Cortex of kidney (tissue), 1 donor: ENCODE measurements at places on chromosomes 3 and 15.

GRCh38 chr3:37375184-37376127, 201.1 kb upstream of the LRRFIP2 start:
- DNase-seq: no peak

DNA sequence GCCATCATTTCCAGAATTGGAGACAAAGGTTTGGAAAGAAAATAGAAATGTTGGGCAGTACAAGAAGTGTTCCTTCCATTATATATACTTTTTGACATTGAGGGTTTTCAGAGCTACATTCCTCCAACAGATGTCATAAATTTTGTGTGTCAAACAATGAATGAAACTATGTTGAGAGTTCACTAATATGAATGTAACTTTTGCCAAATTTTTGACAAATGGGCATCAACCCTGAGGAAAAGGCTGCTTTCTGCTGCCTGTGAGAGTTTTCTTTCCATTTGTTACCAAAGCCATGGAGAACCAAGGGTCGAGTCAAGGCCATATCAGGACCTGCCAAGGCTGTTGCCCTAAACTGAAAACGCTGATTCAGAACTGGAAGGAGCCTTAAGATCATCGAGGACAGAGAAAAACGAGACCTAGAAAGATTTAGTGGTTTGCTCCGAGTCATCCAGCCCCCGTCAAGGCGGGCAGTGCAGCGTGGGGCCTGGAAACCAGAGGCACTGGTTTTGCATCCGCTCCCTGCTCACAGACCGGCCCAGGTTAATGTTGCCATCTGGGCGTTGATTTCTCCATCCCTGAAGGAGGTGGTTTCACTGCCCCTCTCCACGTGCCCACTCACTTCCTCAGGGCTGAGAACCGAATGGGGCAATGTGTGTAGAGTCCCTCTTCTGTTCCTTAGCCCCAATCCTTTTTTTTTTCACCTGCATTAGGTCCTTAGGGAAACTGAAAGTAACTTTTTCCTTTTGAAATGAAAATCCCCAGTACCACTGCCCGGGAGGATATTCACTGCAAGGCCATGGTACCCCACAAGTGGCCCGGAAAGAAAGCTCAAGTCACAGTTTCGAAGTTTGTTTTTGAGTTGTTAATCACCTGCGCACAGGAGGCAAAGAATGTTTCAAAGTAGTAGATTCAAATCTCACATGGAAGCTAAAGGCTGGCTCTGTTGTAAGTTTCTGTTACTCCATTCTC, 32.8 kb downstream of the TPM1 start:
- no peak for DNase-seq

DNA sequence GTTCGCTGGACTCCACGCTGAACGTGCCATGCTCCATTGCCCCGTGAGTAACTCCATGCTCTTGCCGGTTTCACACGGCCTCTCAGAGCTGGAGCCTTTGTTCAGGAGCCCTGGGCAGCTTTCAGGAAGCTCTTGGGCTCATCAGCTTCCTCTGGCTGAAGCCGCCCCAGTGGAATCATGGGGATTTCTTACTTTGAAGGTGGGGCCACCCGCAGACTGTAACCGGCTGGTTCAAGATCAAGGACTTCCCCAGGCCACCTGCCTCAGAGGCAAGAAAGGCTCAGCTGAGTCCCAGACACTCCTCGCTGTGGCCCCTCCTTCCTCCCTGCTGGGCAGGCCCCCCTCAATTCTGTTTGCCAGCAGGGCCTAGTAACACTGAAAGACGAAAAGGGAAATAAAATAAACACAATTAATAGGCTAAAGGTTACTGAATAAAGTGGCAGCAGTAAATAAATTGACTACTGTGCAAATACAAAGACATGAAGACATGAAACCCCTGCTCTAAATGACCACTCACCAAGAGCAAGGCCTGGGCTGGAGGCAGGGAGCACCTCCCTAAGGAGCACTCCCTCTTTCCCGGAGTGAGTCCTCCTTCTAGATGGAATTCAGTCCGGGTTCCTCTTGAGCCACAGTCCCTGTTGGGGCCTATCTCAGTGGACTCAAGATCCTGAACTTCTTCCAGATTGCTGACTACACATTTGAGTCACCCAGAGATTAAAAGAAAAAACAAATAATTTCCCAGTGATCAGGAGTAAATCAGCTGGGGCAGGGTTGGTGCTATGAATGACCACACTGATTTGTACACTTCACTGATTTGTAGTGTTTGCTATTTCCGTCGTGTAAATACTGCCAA, 51.0 kb downstream of the ZDHHC19 start:
- DNase-seq: no peak

GRCh38 chr3:53780171-53780570, 66.0 kb downstream of the CHDH start:
- no peak for DNase-seq

DNA sequence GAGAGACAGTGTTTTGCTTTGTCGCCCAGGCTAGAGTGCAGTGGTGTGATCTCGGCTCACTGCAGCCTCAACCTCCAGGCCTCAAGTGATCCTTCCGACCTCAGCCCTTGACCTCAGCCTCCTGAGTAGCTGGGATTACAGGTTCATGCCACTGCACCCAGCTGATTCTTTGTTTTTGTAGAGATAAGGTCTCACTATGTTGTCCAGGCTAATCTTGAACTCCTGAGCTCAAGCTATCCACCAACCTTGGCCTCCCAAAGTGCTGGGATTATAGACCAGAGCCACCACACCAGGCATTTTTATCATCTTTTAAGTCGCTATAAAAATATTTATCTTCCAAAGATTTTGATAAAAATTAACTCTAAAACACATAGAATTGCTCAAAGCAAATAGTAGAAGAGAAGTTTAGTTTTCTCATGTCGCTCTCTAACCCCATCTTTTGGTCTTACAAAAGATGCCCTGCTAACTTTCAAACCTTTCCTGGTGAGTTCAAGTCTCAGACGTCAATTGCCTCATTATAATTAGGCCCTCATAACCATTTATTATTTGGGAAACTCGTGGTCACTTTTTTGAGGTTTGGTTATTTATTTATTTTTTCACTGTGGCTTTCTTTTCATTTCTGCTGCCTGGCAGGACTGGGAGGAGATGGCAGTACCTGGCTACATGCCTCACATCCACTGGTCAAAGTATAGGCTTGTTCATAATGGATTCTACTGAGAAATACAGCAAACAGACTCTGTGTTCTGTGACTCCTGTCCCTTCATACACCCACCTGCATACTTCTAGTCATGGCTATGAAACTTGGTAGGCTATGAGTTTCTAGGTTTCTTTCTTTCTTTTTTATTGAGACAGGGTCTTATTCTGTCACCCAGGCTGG, 48.3 kb upstream of the DPPA4 start:
- DNase-seq: no peak

GRCh38 chr3:107959550-107960154, 131.2 kb downstream of the CD47 start:
- DNase-seq: no peak

GRCh38 chr15:43808435-43808950, 8.1 kb downstream of the HYPK start:
- DNase-seq: no peak

DNA sequence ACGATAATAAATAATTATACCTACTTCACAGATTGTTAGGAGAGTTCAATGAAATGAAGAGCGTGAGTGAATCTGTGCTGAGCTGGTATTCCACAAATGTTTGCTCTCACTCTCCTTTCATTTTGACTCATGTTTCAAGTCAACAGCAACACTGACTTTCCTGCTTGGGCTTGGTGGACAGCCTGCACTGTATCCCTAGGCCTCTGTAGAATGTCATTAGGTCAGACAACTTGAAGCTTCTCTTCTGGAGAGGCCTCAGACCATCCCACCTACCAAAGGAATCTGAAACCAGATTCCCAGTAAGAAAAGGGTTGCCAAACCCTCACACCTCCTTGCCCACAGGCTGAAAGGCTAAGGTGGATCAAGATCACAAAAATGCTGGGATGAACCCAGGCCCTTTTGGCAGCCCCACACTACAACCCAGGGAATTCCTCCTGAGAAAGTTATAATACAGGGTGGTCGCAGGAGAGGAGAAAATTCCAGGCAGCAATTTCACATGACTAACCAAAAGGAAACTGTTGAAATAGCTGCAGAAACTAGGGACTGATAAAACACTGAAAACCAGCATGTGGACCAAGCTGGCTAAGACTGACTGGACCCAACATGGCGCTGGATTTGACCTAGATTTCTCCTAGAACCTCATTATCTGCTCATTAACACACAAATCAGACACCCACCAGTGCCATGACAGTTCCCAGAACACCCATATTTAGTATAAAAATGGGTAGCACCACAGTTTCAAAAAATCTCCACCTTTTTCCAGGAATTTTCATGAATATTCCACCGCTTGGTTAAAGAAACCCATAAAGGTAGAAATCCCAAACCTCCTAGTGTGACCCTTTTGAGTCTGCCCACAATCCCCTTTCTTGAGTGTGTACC, 57.0 kb upstream of the ZNF148 start:
- DNase-seq: no peak

DNA sequence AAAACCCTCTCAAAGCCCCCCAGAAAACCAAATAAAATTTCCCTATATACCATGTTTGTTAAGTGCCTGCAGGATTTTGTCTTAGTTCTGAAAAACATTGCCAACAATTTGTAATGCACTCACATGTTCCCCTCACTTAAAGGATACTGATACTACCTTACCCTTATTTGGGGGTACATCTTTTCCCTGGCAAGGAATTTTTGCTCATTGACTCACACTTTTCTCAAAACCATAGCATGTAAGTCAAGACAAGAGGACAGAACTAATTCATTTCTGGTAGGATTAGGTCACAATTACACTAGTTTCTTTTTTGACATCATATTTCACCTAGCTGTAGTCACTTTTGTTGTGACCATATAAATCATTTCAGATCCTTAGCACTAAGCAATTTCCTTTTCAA, 222.2 kb downstream of the THRB start:
- DNase-seq: no peak

GRCh38 chr3:20055842-20056241, 15.6 kb downstream of the KAT2B start:
- DNase-seq: no peak

GRCh38 chr3:128563439-128563838, 70.4 kb upstream of the GATA2 start:
- no peak for DNase-seq

DNA sequence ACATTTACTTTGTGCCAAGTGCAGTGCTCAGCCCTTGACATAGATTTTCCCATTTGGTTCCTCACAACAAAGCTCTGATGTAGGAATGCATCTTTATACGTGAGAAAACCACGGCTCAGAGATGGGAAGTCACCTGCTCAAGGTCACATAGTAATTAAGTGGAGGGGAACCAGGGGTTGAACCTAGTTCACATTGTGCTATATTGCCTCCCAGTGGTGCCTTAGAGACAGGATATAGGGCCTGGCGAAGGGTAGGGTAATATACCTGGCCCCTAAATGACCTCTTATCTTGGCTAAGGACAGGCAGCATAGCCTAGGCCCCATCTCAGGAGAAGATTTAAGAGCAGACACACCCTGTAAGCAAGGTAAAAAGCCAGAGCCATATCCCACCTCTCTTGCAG, 71.5 kb downstream of the FOXP1 start:
- no peak for DNase-seq

- DNase-seq: no peak
Observed at GRCh38 chr15:74616366-74616939, 817 bp downstream of the CLK3 start.

GRCh38 chr3:32296251-32297204, 58.0 kb downstream of the CMTM8 start:
- DNase-seq: no peak

- no peak for DNase-seq
Observed at GRCh38 chr15:47376190-47376589, 341.1 kb upstream of the SEMA6D start.

DNA sequence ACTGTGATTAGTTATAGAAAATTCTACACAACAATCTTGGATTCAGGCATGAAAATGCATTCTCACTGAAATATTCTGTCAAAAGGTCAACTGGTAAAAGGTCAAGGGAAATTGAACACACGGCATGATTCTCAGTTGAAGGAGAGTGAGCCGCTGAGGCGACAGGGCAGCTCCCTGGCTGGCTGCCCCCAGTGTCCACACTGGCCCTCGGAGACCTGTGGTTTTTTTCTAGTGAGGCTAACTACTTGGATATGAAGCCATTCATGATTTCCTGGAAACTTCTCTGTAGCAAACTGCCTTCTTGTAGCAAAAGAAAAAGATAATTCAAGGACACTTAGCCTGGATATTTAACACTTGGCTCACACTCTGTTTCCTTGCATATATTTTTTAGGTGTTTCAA, 37.2 kb downstream of the AADACL2 start:
- no peak for DNase-seq

GRCh38 chr3:9622438-9622837, 26.9 kb upstream of the MTMR14 start:
- no peak for DNase-seq

- no peak for DNase-seq
Observed at GRCh38 chr3:123720638-123721037, 135.8 kb upstream of the HACD2 start.

DNA sequence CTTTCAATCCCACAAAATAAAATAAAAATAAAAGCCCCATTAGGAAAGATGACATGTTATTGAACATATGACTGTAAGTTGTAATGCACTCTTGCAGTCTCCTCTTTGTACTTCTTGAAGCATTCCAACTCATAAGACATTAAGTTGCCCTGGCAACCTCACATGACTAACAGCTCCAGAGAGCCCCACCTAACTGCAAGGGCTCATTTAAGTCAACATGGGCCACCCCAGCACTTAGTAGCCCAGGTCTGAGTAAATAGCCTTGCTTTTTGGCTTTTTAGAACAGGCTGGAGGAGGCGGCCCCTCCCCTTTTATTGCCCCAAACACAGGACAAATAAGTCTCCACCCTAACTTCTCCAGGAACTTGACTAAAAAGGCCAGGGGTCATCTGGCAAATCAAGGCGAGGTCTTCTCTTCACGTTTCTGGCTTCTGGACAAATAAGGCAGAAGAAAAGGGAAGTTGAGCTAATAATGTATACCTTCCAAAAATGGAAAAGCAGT, 135.1 kb downstream of the TMCO5A start:
- no peak for DNase-seq

DNA sequence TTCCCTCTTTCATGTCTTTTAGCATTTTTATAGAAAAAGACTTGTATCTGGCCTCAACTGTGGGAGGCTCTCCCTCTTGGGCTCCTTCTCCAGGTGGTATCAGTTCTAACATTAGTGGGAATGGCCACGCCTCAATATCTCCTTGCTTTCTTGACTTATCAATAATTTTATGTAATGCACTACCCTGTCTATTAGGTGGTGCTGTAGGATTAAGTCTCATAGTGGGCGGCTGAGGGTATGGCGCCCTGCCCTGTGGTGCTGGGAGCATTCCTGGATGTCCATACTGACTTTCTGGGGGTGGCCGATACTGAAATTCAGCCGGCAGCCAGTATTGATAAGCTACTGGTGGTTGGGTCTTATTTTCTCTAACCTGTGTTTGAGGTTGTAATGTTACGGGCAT, 8.7 kb upstream of the RPUSD3 start:
- DNase-seq: no peak

DNA sequence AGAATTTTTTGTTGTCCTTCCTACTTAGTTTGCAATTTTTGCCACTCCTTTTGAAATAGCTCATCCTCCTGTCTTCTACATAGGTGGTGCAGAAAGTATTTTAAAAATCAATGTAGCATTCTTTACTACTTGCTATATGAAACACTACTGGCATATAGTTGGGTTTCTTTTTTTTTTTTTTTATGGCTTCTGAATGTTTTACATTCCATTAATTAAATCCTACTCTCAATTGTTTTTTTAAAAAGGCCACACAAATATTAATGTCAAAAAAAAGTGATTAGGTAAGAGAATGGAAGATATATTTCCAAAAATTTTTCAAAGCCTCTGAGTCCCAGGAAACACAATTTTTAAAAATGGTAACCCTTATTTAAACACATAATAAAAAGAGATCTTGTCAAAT, 262.6 kb downstream of the MAGI1 start:
- no peak for DNase-seq

- no peak for DNase-seq
Observed at GRCh38 chr3:177420651-177421480, 223.6 kb upstream of the TBL1XR1 start.

- DNase-seq: no peak
Observed at GRCh38 chr3:78844307-78844706, 923.5 kb downstream of the ROBO1 start.
